D341Med (cell line): ENCODE measurements at places on chromosomes 7 and 10.

GRCh38 chr7:75704928-75705327 lies 33.8 kb downstream of the HIP1 start:
- DNase-seq: no peak

DNA sequence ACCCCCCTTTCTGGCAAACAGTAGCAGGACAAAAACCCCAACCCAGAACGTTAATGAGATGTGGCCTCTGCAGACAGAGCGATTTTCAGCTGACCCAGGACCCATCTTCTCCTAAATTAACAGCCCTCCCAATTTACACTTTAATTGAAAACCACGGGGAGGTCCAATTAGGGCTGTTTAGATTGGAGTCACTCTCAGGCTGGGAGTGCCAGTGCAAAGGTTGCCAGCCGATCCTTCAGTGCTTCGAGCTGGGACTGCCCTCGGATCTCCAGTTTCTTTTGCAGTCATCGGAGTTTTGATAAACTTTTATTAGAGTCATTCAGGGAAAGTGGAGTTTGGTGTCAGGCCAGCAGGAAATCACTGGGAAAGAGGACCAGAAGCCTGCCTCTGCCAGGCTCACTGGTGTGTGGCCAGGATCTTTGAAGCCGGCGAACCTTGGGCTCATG lies 108.0 kb downstream of the DOCK1 start:
- DNase-seq: no peak

- DNase-seq: no peak
These were observed 345.3 kb downstream of the TNS3 start for GRCh38 chr7:47236480-47237129.

GRCh38 chr7:18861514-18862118 lies 255.8 kb downstream of the TWIST1 start:
- no peak for DNase-seq

DNA sequence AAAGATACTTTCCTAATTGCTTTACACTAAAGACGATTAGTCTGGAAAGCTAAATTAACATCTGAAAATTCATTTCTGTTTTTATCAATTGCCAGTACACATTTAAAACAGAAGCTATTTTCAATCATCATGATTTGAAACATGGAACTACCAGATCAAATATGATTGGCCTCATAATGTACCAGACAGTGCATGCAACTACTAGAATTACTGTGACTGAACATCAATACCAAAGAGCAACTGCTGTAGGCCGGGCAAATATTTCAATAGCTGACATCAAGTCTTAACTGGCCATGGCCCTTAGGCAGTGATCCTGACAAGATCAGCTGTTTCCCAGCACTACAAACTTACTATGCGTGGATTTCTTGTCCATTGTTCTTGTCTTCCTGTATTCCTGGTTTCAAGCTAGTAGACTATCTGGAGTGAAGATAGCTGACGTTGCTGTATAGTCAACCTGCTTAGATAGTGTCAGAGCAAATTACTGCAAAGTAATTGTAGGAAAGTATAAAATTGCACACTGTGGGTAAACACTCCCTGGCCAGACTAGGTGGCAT lies 21.7 kb upstream of the WNT16 start:
- no peak for DNase-seq

DNA sequence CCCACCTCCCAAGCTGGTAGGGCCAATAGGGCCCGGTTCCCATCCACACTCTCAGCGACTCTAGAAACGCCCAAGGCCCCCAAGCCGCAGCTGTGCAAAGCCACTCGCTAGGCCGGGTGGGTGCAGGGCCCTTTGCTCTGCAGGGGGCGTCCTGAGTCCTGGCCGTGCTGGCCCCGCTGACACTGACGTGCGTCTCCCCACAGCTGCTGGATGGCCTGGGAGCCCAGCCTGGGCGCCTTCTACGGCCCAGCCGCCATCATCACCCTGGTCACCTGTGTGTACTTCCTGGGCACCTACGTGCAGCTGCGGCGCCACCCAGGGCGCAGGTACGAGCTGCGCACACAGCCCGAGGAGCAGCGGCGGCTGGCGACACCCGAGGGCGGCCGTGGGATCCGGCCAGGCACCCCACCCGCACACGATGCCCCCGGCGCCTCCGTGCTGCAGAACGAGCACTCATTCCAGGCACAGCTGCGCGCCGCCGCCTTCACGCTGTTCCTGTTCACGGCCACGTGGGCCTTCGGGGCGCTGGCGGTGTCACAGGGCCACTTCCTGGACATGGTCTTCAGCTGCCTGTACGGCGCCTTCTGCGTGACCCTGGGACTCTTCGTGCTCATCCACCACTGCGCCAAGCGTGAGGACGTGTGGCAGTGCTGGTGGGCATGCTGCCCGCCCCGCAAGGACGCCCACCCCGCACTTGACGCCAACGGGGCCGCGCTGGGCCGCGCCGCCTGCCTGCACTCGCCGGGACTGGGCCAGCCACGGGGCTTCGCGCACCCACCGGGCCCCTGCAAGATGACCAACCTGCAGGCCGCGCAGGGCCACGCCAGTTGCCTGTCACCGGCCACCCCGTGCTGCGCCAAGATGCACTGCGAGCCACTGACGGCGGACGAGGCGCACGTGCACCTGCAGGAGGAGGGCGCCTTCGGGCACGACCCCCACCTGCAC lies 31.6 kb upstream of the KNDC1 start:
- DNase-seq: peak; percentile 4

GRCh38 chr7:45986355-45987298 lies 65.6 kb upstream of the IGFBP3 start:
- DNase-seq: no peak

GRCh38 chr7:43454936-43455518 lies 127.9 kb upstream of the STK17A start:
- DNase-seq: peak; percentile 34

DNA sequence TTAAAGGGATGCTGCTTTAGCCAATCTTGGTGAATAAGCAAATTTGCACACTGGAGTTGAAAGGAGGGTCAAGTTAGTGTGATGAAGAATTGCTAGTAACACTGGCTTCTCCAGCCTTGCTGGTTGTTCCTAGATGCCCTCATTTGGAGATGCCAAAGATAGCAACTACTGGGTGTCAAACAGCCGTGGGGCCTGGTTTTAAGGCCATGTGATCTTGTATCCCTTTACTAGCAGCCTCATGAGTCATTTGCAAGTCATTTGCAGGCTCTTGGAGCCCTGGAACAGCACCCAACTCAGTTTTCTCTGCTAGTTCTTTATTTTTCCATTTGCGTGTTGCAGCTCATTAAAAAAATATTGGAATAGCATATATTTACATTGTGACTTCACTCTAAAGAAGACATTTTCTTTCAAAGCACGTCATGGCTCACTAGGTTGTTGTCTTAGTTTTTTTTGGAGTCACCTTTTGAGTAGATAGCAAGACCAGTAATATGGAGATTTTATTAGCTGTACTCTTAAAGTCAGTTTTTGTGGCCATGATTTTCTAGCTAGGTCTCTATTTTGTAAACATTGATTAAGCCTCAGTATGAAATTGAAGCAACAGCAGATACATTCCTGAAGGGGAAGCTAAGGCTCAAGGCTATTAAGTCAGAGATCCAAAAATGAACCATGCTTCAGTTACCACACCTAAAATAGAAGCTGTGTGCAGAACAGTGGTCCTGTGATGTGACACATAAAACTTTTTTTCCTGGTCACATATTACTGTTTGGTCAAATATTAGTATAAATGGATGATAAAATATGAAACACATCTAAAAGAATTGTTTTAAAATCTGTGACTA lies 1.3 kb downstream of the LSMEM1 start:
- no peak for DNase-seq

- no peak for DNase-seq
These were observed 4.2 kb downstream of the CLDN12 start for GRCh38 chr7:90407484-90407821.

GRCh38 chr7:30829471-30829870 lies 58.3 kb downstream of the MINDY4 start:
- peak; percentile 3 for DNase-seq

- DNase-seq: no peak
These were observed 43.6 kb downstream of the DNAJB6 start for GRCh38 chr7:157380416-157380815.

- DNase-seq: no peak
These were observed 47.8 kb upstream of the PAX2 start for GRCh38 chr10:100697631-100698030.

- DNase-seq: no peak
These were observed 12.8 kb upstream of the KAT6B start for GRCh38 chr10:74813381-74814259.

DNA sequence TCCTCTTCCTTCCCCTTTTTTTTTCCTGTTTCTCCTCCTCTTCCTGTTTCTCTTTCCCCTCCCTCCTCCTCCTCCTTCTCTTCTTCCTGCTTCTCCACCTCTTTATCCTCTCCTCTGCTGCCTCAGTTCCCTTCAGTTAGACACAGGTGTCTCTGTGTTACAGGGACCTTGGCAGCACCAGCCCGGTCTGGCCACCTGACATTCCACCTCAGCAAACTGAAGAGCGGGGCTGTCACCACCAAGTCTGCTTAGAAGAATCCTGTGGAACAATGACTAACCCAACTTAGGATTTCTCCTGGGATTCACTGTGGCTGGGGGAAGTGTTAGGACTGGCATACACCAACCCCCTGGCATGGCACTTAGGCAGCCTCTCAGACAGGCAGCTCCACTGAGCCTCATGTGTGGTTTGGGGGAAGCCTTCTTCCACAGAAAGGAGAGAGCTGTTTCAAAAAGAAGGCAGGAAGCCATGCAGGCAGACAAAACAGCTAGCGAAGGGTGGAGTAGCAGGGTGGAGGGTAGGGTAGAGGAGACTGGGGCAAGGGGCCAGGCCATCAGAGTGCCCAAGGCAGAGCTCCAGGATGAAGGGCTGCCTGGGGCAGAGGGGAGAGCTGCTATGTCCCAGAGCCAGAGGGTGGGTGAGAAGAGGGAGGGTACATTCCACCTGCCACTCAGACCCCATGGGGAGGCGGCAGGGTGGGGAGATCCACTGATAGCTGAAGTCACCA lies 13.2 kb upstream of the GDF10 start:
- no peak for DNase-seq

DNA sequence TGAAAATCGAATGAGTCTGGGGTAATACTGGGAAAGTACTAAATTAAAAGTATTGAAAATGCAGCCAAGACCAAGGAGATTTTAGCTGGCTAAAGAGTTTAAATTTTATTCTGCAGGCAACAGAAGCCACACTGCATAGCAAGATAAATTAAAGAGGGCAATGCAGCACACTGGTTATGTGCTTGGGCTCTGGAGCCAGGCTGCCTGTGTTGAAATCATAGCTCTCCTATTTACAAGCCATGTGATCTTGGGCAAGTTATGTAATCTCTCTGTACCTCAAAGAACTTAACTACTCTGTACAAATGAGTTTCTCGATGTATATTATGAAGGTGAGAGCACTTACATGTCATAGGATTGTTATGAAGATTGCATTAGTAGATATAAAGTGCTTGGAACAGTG lies 9.9 kb downstream of the SLC25A13 start:
- DNase-seq: no peak

DNA sequence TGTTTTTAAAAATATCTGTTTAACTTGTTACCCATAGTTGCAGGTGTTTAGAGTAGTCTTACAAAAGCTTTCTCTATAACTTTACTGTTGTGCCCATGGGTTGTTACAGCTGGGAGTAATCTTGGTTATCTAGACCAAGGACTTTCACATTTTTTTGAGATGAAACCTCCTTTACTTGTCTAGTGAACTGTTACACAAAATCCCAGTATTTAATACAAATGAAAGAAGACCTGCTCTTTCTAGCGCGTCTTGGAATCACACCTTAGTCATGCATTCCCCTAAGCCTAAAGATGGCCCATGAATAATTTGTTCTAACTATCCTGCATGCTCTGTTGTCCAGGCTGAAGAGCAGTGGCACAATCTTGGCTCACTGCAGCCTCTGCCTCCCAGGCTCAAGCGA lies 38.0 kb downstream of the CSGALNACT2 start:
- no peak for DNase-seq
